T-helper 17 cell (primary cell): ENCODE measurements at places on chromosomes 4 and X. TPM values are rescaled to one million over a fixed set of nuclear protein-coding genes. Genes with fewer than 3 reads are reported as not detected.

DNA sequence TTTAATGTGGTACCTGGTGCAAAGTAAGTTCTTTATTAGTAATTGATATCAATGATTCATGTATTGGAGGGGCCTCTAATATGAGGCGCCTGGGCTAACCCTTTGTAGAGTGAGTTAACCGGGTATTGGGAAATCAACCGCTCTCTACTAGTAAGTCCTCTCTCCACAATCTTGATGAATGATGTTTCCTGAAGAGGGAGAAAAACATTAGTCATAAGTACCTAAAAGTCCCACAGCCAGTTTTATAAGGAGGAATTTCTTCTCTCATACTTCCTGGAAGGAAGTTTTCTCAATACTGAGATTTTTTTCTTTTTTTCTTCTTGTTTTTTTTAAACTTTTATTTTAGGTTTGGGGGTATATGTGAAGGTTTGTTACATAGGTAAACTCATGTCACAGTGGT, 62.3 kb downstream of the AGTR2 start:
- DNase-seq: no peak

GRCh38 chr4:90641861-90642599, 514.8 kb downstream of the CCSER1 start:
- DNase-seq: no peak

GRCh38 chr4:150720973-150721518, 139.1 kb downstream of the MAB21L2 start:
- DNase-seq: no peak

DNA sequence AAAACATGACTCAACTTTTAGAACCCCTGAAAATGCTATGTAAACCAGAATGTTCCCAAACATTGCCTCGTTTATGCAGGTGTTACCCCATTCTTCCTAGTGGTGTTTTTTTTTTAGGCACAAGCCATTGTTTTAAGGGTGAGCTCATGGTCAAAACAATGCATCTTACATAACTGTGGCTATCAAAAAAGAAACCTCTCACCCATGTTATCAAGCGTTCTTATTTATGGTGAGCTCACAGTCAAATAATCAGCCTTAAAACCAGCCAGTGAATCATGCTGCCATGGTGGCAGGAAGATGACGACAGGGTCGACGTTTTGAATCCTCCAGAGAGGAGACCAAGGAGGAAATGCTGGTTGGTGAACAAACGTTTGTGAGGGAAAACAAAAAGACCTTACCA, 195.2 kb downstream of the KDR start:
- no peak for DNase-seq

DNA sequence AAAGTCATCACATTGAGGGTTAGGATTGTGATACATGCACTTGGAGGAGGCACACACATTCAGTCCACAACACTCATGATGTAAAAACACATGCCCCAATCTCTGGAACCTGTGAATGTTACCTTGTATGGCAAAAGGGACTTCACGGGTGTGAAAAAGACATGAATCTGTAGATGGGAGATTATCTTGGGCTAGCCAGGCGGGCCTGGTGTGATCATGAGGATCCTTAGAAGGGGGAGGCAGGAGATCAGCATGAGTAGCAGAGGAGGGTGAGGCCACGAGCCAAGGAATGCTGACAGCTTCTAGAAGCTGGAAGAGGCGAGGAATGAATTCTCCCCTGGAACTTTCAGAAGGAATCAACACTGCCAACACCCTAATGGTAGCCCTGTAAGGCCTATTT, 77.5 kb upstream of the ENPP6 start:
- DNase-seq: no peak

GYG2 gene
- not detected for total RNA-seq

GRCh38 chr4:71711044-71711984, 72.6 kb downstream of the GC start:
- no peak for DNase-seq

SLIT2 gene
- total RNA-seq: not detected

GRCh38 chr4:40502220-40502619, 127.4 kb downstream of the RBM47 start:
- no peak for DNase-seq

GRCh38 chr4:69717778-69718177, 42.6 kb downstream of the SULT1B1 start:
- no peak for DNase-seq

GRCh38 chrX:26672571-26672970, 456.6 kb downstream of the MAGEB5 start:
- DNase-seq: no peak

KLKB1 gene
- total RNA-seq: 1.5 TPM

DNA sequence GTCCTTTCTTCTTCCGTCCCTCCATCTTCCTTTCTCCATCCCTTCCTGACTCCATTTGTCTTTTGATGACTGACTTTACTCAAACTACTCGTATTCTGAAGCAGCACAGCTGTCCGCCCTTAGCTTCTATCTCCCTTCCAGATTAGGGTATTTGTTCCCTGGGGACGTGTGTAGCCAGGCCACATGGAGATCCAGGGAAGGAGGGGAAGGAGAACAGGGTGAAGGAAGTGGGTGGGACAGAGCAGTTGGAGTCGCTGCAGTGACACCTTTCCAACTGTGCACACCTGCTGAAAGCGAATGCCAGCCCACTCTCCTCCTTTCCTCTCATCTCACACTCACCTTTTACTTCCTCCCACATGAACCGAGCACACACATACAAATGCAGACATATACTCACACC, 323.8 kb downstream of the DCTD start:
- DNase-seq: no peak

- no peak for DNase-seq
These were observed 102.4 kb downstream of the CAMK2D start for GRCh38 chr4:113659127-113659526.

GRCh38 chr4:173182403-173182802, 13.8 kb downstream of the GALNT7 start:
- DNase-seq: no peak

- no peak for DNase-seq
These were observed 11.5 kb upstream of the CAMK2D start for GRCh38 chr4:113773014-113773413.

NPY1R gene
- total RNA-seq: not detected

DNA sequence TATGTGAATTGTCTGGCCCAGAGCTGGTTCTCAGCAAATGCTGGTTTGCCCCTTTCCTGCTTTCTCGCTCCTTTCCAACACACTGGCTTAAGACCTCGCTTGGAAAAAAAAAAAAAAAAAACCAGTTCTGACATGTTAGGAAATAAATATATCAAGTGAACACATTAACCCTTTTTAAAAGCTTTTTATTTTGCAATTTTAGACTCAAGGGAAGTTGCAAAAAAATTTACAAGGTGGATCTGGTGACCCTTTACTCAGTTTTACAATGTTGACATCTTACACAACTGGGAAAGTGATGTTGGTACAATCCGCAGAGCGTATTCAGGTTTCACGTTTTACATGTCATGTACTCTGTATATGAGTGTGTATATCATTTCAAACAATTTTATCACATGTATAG, 100.1 kb downstream of the RTL5 start:
- no peak for DNase-seq

DNA sequence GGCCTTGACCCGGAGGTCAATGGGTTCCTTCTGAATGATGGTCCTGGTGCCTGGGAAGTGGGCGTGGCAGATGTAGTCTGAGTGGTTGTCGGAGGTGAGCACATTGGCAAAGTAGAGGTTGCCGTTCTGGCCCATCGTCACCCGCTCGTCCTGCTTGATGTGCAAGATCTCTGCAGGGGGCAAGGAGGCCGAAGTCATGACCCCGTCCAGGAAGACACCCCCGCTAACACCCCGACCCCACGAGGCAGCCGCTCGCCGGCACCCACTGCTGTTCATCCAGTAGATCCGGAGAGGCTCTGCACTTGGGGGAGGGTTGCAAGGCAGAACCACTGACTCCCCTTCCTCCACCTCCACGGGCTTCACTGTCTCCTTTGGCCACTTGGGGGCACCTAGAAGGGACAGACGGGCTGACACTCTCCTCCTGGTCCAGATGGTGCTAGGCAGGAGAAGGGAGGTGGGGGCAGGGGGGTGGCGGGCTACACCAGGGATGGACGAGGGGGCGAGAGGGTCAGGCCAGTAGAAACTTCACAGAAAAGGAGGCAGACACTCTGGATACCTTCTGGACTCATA, 15.1 kb downstream of the L1CAM start:
- DNase-seq: no peak

GRCh38 chr4:32172761-32173160, 1452.6 kb downstream of the PCDH7 start:
- no peak for DNase-seq

GRCh38 chr4:114187592-114187991, 208.1 kb upstream of the ARSJ start:
- DNase-seq: no peak

GRCh38 chrX:68532831-68533533, 34.1 kb downstream of the YIPF6 start:
- DNase-seq: no peak

DNA sequence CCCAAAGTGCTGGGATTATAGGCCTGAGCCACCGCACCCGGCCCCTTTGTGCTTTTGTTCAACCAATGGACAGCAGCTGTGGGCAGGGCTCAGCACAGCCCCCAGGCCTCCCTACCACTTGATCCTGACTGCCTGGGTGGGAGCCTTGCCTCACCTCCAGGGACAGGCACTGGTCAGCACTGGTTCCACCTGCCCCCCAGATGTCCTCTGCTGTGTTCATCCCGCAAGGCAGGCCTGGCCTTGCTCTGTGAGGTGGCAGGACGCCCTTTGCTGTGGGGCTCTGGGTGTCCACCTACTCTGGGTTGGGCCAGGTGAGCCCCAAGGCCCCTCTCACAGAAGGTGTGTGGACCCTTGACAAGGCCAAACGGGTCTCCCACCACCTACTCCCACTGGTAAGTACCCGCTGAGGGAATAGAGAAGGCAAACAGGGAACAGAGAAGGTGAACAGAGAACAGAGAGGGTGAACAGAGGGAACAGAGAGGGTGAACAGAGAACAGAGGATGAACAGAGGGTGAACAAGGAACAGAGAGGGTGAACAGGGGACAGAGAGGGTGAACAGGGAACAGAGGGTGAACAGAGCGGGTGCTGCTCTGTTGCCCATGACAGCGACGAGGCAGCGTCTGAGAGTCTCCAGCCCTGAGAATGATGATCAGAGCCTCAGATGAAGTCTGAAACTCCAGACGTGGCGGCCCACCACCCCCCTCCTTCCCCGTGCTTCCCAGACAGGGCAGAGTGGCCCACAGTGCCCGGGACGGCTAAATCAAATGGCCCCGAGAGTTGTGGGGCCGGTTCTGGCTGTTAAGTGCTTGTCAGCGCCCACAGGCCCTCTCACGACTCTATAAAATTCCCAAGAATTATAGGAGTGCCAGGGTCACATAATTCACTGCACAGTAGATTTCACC, 55.0 kb upstream of the NKX1-1 start:
- DNase-seq: no peak

DNA sequence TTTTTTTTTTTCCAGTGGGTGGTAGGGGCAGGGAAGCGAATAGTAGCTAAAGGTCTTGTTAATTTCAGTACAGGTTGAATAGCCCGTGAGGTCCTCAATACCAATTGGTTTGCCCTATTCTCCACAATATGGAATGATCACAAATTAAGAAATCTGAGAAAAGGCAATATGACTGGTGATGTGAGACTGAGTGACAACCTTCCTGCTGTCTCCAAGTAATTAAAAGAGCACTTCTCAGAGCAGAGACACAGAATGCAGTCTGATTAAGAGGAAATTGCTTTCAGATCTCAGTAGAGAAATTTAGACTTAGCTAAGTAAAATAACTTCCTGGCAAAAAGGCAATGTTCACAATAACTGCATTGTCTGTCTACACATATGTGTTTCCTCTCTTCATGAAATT, 23.0 kb downstream of the GPR174 start:
- DNase-seq: no peak

EDNRA gene
- not detected for total RNA-seq
